ENCODE measurements at places on chromosomes 7 and 10.

DNA sequence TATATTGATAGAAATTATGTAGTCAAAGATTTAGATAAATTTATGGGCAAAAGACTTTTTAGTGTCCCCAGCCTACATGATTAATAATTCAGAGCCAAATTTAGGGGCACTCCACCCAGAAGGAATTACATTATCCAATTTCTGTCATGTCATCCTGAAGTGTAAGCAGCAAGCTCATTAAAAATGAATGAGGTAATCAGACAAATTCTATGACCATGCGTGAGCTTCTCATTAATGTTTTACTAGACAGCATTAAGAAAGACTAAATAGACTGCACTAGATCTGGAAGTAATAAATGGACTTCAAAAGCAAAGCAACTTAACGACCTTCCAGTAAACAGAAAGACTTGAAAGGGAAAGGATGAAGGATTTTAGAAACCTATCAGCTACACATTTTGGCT, 22.7 kb upstream of the TRUB1 start:
- DNase-seq: no peak

GRCh38 chr7:51968461-51968860, 651.9 kb upstream of the COBL start:
- no peak for DNase-seq

- DNase-seq: no peak
These were observed 7.8 kb downstream of the FBXW4 start for GRCh38 chr10:101687071-101687658.

- no peak for DNase-seq
These were observed 133.7 kb downstream of the PTPRZ1 start for GRCh38 chr7:122006687-122007086.

DNA sequence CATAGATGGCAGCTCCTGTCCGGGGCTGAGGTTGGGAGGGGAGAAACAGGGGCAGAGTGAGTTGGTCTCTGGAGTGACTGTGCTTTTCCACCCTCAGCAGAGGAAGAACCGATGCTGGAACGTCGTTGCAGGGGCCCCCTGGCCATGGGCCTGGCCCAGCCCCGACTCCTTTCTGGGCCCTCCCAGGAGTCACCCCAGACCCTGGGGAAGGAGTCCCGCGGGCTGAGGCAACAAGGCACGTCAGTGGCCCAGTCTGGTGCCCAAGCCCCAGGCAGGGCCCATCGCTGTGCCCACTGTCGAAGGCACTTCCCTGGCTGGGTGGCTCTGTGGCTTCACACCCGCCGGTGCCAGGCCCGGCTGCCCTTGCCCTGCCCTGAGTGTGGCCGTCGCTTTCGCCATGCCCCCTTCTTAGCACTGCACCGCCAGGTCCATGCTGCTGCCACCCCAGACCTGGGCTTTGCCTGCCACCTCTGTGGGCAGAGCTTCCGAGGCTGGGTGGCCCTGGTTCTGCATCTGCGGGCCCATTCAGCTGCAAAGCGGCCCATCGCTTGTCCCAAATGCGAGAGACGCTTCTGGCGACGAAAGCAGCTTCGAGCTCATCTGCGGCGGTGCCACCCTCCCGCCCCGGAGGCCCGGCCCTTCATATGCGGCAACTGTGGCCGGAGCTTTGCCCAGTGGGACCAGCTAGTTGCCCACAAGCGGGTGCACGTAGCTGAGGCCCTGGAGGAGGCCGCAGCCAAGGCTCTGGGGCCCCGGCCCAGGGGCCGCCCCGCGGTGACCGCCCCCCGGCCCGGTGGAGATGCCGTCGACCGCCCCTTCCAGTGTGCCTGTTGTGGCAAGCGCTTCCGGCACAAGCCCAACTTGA, 2.7 kb downstream of the REPIN1 start:
- DNase-seq: no peak

DNA sequence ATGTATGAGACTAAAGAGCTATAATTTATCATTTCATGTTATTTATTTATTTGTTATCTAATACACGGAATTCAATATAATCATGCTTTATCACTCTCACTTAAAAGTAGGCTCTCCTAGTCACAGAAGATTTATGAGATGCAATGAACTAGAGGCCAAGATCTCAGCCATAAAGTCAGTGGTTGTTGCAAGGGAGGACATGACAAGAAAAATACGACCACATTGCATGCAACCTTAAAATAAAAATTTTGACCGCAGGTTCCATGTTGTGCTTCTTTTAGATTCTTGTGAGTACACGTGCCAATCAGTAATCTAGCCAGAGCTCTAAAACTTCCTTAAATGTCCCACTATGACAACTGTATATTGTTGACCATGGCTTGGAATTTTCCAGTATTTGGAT, 75.9 kb upstream of the SP8 start:
- no peak for DNase-seq

- DNase-seq: no peak
These were observed 548.3 kb downstream of the DNAJB6 start for GRCh38 chr7:157885140-157885539.

GRCh38 chr7:157922576-157922975, 585.8 kb downstream of the DNAJB6 start:
- no peak for DNase-seq

DNA sequence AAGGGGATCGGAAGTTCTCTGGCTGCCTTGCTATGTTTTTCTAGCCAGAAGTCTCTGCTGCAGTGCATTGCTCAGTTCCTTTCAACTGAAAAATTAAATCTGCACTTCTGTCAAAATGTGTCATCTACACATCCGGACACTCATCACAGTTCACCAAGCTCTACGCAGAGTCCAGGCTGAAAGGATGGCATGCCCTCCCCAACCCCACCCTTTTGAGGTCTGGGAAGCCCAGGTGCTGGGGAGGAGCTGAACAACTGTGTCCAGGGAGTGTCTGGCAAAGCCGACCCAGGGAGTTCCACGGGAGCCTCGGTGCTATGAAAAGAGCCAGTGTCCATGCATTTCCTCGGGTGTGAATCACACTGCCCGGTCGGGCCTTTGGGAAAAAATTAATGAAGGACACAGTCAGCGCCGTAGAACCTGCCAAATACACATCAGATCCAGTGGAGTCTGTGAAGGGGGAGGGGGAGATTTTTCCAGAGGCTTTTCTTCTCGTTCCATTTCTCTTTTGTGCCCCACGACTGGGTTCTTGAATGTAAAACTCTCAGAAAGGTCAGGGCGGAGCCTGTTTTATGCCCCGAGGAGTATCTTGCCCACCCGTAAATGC, 757 bp upstream of the PALS2 start:
- DNase-seq: no peak

- no peak for DNase-seq
These were observed 29.6 kb downstream of the CHAT start for GRCh38 chr10:49643241-49644034.

- DNase-seq: no peak
These were observed 21.1 kb upstream of the SAR1A start for GRCh38 chr10:70191161-70191971.

GRCh38 chr7:133934977-133935330, 192.2 kb upstream of the LRGUK start:
- no peak for DNase-seq

- no peak for DNase-seq
These were observed 369.6 kb downstream of the KCNMA1 start for GRCh38 chr10:77267703-77268675.

DNA sequence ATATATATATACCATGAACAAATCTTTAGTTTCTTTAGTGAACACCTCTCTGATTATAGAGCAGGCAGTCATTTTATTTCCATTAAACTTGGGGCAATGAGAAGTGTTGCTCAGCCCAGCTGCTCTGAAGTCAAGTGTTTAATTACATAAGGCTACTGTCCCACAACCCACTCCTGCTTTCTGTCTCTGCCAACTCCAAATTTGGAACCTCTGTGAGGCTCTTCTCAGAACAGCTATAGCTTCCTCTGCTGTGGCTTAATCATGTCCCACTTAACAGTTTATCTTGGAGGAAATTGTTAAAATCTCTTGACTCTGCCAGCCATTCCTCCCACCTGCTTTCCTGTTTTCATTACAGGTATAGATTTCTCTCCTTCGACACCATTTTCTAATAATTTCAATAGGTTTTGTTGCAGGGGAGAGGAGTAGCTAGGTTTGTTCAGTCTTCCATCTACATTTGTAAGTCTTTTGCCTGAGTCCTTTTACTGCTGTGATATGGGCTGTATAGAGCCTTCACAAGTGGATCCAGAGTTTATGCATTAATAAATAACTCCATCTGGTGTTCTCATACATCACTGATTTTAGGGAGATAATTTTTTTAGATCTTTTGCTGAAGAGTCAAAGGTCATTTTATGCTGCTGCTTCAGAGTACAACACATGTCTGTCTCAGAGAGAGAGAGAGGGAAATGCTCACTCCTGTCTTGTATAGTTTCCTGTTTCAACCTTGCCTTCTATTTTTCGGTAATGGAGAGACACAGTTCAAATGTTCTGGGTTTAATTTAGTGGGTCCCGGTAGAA, 170.4 kb downstream of the WNT2 start:
- no peak for DNase-seq

- DNase-seq: no peak
These were observed 5.3 kb upstream of the ZNRF2 start for GRCh38 chr7:30278849-30279652.

GRCh38 chr10:117221156-117221711, 19.7 kb upstream of the SLC18A2 start:
- no peak for DNase-seq

- no peak for DNase-seq
These were observed 23.9 kb downstream of the MACC1 start for GRCh38 chr7:20193242-20193777.

- DNase-seq: no peak
These were observed 112.0 kb downstream of the ZEB1 start for GRCh38 chr10:31431021-31431420.

- no peak for DNase-seq
These were observed 49.2 kb upstream of the ZMIZ1 start for GRCh38 chr10:79019441-79020014.

DNA sequence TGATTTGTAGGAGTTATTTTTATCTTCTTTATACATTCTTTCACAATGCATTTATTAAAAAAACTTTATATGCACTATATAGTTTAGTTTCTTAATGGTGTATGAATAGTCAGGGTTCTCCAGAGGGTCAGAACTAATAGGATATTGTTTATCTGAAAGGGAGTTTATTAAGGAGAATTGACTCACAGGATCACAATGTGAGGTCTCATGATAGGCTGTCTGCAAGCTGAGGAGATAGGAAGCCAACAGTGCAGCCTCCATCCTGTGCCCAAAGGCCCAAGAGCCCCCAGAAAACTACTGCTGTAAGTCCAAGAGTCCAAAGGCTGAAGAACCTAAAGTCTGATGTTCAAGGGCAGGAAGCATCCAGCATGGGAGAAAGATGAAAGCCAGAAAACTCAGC, 192.8 kb upstream of the AHR start:
- DNase-seq: no peak

- no peak for DNase-seq
These were observed 2.8 kb upstream of the CLDN15 start for GRCh38 chr7:101240226-101241014.

- DNase-seq: no peak
These were observed 351.8 kb upstream of the ETV1 start for GRCh38 chr7:14341200-14341775.

DNA sequence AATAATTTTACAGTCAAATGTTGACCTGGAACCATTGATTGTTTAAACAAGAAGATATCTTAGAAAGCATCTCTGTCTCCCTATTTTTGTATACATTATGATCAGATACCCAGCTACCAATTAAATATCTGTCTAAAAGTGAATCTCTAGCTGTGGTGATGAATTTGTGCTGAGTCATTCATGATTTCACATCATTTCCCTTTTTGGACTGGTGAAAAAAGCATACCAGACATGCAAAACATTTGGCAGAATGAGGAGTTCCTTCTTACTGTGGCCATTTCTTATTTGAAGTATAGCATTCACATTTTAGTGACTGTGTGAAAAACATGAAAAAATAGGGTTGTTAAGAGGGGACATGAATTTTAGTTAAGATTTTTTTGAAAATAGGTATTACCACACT, 98.0 kb upstream of the GATA3 start:
- no peak for DNase-seq

DNA sequence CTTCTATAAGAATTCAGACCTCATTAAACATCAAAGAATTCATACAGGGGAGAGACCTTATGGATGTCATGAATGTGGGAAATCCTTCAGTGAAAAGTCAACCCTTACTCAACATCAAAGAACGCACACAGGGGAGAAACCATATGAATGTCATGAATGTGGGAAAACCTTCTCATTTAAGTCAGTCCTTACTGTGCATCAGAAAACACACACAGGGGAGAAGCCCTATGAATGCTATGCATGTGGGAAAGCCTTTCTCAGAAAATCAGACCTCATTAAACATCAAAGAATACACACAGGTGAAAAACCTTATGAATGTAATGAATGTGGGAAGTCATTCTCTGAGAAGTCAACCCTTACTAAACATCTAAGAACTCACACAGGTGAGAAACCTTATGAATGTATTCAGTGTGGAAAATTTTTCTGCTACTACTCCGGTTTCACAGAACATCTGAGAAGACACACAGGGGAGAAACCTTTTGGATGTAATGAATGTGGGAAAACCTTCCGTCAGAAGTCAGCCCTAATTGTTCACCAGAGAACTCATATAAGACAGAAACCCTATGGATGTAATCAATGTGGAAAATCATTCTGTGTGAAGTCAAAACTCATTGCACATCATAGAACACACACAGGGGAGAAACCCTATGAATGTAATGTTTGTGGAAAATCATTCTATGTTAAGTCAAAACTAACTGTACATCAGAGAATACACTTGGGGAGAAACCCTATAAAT, 24.1 kb downstream of the ZNF37A start:
- DNase-seq: no peak

GRCh38 chr10:114684084-114684821, 26.2 kb upstream of the ABLIM1 start:
- no peak for DNase-seq

DNA sequence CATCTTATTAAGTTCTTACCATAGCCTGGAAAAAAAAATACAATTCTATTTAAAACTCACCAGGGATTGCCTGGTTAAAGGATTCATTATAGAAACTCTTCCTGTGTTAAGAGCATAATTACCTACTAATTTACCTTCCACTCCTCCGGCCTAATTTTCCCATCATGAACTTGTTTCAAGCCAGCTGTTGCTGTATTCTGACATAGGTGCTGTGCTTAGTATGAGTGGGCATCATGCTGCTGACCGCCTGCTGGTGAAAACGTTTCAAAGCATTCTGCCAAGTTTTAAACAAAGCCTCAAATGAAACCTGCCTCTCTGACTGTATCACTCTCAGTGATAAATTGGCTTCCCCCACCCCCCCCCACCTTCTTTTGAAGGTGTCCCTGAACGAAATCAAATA, 47.8 kb upstream of the KCNMA1 start:
- no peak for DNase-seq
